Activated CD8-positive, alpha-beta memory T cell treated with anti-CD3 and anti-CD28 coated beads, Interleukin-2, amount 10 ng/mL, durations not matched to agents 7 days and 5 days (primary cell): ENCODE measurements at places on chromosomes 16 and 17. TPM values are rescaled to one million over a fixed set of nuclear protein-coding genes. Genes with fewer than 3 reads are reported as not detected.

Gene GABARAPL2
- total RNA-seq, result 70.8 TPM

Gene CMTM1
- 21.1 TPM for total RNA-seq

Gene CLEC19A
- not detected for total RNA-seq

DNA sequence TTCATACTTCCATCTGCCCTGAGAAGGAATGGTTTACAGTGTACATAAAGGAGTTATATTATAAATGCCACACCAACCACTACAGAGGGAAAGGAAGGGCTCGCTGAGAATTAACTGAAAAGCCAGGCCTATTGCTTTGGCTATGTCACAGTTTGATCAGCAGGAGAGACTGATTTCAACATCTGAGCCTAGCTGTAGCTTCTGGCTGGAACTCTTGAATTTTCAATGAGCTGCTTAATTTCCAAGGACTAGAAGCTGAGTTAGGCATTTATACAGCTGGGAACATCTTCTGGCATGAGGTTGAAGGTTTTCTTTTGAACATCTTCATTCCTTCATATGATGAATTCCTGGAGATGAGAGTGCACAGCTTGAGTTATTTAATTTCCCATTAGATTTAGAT is 47.6 kb upstream of the GNAO1 start:
- DNase-seq, result no peak

DNA sequence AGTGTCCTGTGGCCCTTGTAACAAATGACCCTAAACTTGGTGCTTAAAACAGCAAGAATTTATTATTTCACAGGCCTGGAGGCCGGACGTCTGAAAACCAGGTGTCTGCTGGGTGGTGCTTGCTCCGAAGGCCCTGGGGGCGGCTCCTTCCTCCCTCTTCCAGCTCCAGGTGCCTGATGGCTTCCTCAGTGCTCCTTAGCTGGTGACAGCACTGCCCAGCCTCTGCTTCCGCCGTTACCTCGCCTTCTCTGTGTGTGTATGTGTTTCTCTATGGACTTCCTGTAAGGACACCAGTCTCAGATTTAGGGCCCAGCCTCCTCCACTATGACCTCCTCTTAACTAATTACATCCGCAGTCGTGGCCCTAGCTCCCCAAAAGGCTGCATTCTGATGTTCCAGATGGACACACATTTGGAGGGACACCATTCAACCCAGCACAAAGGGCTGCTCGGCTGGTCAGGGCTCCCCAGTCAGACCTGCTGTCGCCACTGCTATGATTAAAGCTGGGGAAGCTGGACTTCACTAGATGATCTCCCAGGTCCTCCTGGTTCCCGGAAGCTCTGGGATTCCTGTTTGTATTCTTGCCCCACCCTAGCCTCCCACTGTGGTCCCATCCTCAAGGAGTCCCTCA is 172.8 kb downstream of the IRF8 start:
- no peak for DNase-seq

GRCh38 chr16:10256784-10257641 is 74.8 kb upstream of the GRIN2A start:
- peak; percentile 56 for DNase-seq

DNA sequence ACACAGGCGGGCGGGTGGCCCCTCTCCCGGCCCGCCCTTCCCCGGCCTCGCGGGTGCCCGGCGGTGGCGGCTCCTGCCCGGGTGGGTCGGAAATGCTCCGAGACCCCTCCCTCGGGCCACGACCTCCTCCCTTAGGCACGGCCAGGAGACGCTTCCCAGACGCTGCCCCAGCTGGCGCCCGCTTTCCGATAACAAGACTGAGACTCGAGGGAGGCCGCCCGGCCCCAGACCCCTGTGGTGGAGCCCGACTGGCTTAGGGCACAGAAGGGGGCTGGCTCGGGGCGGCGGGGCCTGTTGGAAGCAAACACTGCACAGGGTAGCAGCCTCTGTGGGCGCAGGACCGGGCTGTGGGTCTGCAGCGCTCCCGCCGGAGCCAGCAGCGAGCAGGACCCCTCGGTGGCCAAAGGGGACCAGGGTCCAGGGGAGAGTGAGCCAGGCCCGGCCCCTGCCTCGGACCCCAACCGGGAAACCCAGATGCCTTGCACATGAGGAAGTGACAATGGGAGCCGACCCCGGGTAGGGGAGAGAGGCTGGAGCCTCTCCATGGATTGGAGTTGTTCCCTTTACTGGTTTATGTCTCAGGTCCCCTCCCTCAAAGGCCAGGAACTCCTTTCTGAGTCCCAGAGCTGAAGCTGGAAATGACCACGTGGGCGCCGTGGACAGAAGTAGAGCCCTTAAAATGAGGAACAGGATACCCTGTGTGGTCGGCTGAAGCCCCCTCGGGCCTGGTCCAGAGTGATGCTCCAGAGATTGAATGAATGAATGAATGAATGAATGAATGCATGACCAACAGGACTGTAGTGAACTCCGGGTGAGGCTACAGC is 19.8 kb upstream of the ADCY7 start:
- DNase-seq, result no peak
